Left lobe of liver (tissue), 2 donors: ENCODE measurements at places on chromosomes 5 and 9.

DNA sequence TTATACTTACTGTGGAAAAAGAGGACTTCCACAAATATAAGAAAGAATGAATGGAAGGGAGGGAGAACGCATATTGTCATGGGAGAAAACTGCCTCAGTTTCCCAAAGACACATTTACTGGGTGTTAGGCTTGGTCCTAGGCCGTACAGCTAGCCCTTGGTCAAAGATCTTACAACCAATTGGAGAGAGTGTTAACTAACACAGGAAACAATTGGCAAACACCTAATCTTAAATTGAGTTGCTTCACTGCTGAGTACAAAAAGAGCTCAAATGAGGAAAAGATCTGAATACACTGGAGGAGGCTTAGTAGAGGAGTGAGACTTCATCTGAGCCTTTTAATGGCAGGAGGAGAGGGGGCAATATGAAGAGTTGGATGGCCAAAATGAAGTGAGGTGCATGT is 161.7 kb downstream of the GLIS3 start:
- no peak for DNase-seq

- DNase-seq, result no peak
Measured at GRCh38 chr5:117102591-117102990, 528.0 kb upstream of the SEMA6A start.

GRCh38 chr5:54491326-54491725 is 26.2 kb upstream of the SNX18 start:
- no peak for DNase-seq

DNA sequence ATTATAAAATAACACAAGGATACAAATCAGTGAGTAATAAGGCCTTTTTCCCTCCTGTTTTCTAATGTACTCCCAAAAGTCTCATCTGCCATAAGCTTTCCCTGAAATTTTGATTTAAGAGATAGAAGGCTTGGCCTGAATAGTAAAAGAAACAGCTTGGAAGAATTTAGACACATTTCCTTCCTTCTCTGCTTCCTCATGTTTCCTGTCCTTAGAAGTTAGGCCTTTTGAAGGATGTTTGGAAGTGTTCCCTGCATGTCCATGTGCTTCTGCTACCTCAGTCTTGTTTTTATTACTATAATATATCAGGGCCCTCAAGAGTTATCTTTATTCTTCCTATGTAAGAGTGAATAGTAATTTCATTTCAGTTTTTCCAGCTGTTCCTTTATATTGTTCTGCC is 242.7 kb downstream of the DEPDC1B start:
- DNase-seq, result no peak

- no peak for DNase-seq
Measured at GRCh38 chr5:146818822-146819221, 59.7 kb downstream of the PPP2R2B start.

DNA sequence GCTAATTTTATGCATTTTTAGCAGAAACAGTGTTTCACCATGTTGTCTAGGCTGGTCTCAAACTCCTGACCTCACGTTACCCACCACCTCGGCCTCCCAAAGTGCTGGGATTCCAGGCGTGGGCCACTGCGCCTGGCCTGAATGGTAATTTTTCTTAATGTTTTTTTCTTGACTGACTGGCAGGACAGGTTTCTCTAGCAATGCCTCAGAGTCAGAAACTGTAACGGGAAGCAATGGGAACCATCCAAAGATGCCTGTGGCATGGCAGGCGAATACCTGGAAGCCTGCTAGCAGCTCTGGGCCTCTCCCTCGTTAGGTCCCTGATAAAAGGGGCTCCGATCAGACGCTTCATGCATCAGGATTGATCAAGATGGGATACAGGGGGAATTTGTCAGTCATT is 639.2 kb downstream of the NR2F1-AS1 start:
- DNase-seq, result no peak

DNA sequence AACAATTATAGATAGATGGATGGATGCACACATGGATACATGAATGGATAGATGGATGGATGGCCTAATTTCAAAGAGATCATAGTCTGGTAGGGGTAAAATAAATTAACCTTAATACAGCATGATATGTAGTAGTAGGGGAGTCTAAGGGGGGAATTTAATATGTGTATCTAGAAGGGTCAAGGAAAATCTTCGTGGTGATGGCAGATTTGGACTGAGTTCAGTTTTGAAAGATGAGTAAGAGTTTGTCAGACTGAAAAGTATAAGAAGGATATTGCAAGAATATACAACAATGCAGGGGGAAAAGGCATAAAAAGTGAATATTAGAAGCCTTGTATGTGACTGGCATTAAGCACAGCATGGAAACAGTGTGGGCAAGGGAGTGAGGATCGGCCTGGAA is 98.7 kb downstream of the ZNF462 start:
- DNase-seq, result no peak

DNA sequence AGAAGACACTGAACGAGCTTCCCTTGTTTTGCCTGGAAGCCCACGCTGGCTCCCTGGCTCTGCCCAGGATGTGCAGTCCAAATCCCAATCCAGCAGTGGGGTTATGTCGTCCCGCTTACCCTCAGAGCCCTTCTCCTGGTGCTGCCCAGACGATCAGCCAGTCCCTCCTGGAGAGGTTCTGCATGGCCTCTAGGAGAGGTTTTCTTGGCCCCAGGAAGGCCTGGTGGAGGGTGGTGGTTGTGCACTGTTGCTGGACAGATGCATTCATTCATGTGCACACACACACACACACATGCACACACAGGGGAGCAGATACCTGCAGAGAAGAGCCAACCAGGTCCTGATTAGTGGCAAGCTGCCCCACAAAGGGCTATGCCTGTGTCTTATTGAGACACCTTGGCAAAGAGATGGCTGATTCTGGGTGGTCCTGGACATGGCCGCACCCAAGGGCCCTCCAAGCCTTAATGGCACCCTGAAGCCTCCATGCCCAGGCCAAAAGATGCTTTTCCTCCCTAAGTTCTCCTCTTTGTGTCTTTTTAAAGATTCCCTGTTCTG is 10.5 kb upstream of the OLFM1 start:
- DNase-seq, result peak; percentile 23

DNA sequence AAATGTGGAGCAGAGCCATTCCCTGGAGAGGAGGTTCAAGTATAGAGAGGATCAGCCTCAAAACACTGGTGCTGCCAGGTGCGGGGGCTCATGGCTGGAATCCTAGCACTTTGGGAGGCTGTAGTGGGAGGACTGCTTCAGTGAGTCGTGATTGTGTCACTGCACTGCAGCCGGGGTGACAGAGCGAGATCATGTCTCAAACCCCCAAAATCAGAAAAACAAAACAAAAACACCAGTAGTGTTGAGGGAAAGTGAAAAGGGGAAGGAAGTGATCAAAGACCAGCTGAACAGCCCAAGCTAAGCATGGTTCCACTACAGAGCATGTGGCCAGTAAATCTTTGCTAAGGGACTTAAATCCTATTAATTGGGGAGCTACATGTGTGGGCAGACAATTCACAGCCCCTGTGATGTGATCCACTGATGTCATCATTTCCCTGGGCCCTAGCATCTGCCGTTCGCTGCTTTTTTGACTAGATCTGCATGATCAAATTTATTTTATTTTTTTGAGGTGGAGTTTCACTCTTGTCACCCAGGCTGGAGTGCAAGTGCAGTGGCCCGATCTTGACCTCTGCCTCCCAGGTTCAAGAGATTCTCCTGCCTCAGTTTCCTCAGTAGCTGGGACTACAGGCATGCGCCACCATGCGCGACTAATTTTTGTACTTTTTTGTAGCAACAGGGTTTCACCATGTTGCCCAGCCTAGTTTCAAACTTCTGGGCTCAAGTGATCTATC is 2.7 kb upstream of the PCBD2 start:
- DNase-seq, result no peak

DNA sequence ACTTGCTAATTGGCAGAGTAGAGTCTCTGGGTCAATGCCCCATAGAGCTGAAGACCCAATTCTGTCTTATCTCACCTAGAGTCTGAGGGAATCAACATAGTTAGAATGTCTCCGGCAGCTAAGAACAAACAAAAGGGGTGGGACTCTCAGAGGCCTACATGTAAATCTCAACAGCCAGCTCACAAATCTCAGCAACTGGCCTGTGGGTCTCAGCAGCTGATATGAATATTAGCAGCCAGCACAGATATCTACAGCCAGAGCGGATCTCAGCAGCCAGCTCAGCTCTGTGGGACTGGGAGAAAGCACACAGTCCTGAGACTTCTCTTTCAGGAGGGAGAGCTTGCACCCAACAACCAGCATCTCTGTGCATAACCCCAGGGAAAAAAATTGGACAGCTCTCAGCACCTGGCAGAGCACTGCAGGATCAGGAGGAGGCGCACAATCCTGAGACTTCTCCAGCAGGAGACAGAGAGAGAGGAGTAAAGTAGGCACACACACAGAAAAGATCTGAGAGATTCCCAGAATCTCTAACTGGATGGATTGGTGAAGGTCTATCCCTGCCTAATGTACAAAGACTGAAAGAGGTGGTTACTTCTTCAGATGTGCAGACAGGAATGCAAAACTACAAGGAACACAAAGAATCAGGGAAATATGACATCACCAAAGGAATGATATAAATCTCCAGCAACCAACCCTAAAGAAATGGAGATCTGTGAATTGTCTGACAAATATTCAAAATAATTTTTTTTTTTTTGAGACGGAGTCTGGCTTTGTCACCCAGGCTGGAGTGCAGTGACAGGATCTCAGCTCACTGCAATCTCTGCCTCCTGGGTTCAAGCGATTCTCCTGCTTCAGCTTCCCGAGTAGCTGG is 29.2 kb downstream of the KLF4 start:
- no peak for DNase-seq

- no peak for DNase-seq
Measured at GRCh38 chr5:149453618-149454415, 74.7 kb upstream of the IL17B start.

DNA sequence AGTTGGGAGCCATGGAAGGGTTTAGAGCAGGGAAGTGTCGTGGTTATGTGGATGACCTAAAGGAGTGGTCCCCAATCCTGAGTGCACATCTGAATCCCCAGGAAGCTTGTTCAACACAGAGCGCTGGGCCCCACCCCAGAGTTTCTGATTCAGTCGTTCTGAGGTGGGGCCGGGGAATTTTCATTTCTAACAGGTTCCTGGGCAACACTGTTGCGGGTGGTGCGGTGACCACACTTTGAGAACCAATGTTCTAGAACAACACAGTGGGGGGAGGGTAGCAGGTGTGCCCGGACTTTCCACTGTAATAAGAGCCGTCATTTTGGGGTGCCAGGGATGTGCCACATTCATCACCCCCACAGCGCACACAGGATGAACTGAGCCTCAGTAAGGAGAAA is 39.3 kb downstream of the DUSP1 start:
- no peak for DNase-seq

DNA sequence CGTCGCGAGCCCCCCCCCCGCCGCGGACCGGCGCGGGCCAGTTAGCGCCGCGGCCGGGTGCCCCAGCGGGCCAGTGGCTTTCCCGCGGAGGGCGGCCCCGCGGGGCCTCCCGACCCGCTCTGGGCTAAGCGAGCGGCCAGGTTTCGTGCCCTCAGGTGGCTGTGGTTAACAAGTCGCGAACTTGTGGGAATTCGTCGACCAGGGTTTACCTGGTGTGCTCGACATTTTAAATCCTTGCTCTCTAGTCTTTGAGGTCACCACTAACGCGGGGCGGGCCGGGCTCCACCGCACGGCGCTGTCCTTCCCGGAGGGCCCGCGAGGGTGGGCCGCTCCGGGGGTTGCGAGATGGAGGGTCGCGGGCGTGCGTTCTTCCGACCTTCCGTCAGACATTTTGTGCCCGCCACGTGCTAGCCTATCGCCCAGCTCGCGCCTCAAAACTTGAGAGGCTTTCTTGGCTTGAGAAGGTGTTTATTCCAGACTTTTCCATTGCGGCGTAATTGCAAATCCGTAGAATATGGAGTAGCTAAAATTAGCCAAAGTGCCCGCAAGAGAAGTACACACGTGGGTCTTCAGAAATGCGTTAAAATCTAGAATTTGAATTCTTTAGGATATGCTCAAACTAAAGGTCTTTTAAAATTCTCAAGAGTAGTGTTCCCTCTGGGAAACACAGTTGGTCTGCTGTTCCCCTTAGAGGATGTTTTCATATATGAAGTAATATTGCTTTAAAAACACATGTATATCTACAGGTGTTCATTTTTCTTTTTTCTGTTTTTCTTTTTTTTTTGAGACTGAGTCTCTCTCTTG is 2.1 kb downstream of the ANP32B start:
- no peak for DNase-seq

- peak; percentile 68 for DNase-seq
Measured at GRCh38 chr5:6759401-6759800, 46.2 kb downstream of the TENT4A start.

- DNase-seq, result no peak
Measured at GRCh38 chr5:169300468-169301385, at the start of gene SLIT3. Gene SLIT3, minus strand, starts transcription at chr5:169301139. Its CDS starts 430 bp downstream, at chr5:169300709.

DNA sequence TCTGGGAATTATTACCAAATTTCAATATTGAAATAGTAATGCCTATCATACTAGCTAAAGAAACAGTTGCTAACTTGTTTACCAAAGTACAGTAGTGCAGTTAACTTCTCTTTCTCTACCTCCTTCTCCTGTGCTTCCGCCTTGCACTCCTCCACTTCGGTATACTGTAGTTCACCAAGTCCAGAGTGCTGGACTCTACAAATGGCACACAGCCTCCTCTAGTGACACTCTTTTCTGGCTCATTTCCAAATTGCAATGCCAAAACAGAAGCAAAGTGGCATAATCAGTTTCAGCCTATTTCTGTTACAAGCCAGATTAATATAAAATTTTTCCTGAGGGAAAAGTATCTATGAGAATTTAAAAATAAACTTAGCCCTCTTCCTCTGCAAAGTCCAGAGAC is 86.0 kb upstream of the RASGRF2 start:
- peak; percentile 48 for DNase-seq

GRCh38 chr5:88355490-88356050 is 86.9 kb upstream of the TMEM161B start:
- DNase-seq, result no peak

- no peak for DNase-seq
Measured at GRCh38 chr5:142527664-142528295, 158.1 kb downstream of the FGF1 start.

GRCh38 chr9:111854799-111855198 is 41.8 kb upstream of the UGCG start:
- no peak for DNase-seq

DNA sequence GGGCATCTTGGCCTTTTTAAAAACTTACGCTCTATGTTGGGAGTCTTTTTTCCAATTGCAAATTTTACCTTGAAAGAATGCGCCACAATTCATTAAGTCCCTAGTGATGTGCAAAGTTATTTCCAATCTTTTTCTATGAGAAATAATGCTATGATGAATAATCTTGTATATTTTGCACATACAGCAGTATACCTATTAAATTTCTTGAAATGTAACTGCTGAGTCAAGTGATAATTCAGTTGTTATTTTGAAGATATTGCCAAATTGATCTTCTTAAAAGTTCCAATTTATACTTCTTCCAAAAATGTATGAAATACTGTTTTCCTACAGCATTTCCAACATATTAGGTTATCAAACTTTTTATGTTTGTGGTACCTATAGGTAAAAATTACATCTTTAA is 92.8 kb upstream of the PPP2R2B start:
- no peak for DNase-seq

DNA sequence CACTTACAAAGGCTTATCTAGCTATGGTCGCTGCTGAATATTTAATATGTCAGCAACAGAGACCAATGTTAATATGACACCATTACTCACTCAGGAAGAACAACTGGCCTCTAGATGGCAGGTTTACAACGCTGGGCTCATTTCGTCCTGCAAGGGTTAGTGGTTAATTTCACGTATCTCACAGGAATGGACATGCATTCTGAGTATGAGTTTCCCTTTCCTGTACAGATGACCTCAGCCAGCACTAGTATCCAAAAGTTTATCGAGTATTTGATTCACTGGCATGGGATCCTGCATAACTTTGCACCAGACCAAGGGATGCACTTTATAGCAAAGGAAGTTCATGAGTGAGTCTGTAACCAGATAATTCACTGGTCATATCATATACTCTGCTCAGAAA is 8.7 kb upstream of the TRPC7 start:
- DNase-seq, result no peak

- DNase-seq, result no peak
Measured at GRCh38 chr9:15529566-15530324, 19.0 kb upstream of the PSIP1 start.
